Activated T-helper 1 cell treated with anti-CD3 and anti-CD28 coated beads, Interleukin-12 subunit alpha, Interleukin-12 subunit beta, Interleukin-2, Interleukin-4 antibody, amounts not matched to agents 30 ng/mL and 10 ng/mL and 1 ng/mL, durations not matched to agents 14 hours and 24 hours and 36 hours (primary cell): ENCODE measurements at places on chromosomes 2 and 18. TPM values are rescaled to one million over a fixed set of nuclear protein-coding genes. Genes with fewer than 3 reads are reported as not detected.

GRCh38 chr2:176814740-176815367 is 397.7 kb upstream of the HNRNPA3 start:
- DNase-seq, result no peak
- no peaks in the 10 kb centered on the region for H3K36me3 ChIP-seq
- H3K4me3 ChIP-seq, result no peak overlapping the region
- peaks cover 2% of the 10 kb centered on the region for H3K27me3 ChIP-seq

GRCh38 chr2:45178854-45179253 is 169.6 kb upstream of the SIX2 start:
- H3K27ac ChIP-seq, result no peak overlapping the region
- no peak overlapping the region for H3K4me3 ChIP-seq
- no peak for DNase-seq
- no peaks in the 10 kb centered on the region for H3K36me3 ChIP-seq
- H3K4me1 ChIP-seq, result no peaks in the 10 kb centered on the region

CRYGC gene
- total RNA-seq, result not detected in 2 replicates

REG3G gene
- not detected in 2 replicates for total RNA-seq
